ENCODE measurements at places on chromosomes 2 and 18. TPM values are rescaled to one million over a fixed set of nuclear protein-coding genes. Genes with fewer than 3 reads are reported as not detected.

GRCh38 chr2:9681427-9681817 is 50.6 kb upstream of the YWHAQ start:
- no peak for DNase-seq

GRCh38 chr18:32255570-32255969 is 65.7 kb downstream of the MEP1B start:
- no peak for DNase-seq

- DNase-seq = no peak
Measured at GRCh38 chr2:149885468-149885867, 297.9 kb upstream of the MMADHC start.

DNA sequence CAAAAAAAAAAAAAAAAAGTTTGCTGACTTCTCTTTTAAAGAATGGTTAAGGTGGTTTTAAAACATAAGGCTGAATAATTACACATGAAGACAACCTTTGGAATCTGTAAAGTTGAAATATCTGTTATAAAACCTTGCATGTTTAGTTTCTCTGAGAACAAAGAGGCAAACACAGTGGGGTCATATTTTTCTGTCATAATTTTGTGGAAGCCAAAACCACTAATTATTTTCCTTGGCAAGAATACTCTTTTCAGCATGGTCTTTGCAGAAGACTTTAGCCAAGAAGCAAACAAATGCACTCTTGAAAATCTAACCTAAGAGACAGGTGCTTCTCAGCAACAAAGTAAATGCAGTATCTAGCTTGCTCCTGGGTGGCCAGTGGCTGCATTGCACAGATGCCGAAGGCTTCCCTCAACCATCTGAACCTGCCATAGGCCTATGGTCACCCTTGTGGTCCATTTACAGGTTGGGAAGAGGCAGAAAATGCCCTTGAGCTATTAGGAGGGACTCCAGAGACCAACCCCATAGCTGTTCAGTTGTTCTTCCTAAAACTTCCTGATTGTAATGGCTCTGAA is 44.8 kb downstream of the ZAP70 start:
- no peak for DNase-seq

DNA sequence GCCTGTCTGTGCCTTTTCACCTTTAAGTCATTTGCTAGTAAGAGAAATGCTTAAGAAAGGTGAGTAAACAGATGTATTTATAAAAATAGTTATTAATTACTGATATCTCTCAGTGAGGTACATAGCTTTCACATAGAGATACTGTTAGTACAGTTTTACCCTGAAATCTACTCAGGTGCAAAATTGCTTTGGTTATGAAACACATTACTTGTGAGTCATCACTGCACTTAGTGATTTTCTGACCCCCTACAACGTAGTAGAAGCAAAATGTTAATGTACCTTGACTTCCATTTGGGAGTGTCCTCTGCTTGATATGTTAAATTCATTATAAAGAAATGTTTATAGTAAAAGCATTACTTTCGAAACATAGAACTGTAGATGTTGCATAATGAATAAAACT is 6.5 kb downstream of the GLS start:
- no peak for DNase-seq

GRCh38 chr2:10139536-10139935 is 17.0 kb downstream of the RRM2 start:
- no peak for DNase-seq

GRCh38 chr2:65411056-65411795 is 21.2 kb downstream of the SPRED2 start:
- DNase-seq = no peak

- no peak for DNase-seq
Measured at GRCh38 chr2:41267929-41268659, 779.7 kb upstream of the PKDCC start.

DNA sequence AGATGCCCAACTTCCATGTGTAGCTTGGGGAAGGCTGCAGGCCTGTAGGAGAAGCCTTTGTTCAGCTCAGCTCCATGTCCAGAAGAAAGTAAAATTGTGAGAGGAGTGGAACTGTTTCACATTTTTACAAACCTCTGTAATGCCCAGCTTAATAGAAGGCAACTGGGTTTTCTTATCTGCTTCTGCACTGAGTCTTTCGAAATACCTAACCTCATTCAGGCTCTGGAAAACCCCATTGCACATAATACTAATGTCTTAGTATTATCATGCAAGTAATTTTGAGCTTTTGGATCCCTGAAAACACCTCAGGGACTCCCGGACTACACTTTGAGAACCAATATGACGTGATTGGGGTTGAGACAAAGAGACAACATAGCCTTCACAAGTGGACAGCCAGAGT is 5.8 kb downstream of the SMIM21 start:
- DNase-seq = no peak

- no peak for DNase-seq
Measured at GRCh38 chr2:214322662-214323061, 88.2 kb upstream of the VWC2L start.

DNA sequence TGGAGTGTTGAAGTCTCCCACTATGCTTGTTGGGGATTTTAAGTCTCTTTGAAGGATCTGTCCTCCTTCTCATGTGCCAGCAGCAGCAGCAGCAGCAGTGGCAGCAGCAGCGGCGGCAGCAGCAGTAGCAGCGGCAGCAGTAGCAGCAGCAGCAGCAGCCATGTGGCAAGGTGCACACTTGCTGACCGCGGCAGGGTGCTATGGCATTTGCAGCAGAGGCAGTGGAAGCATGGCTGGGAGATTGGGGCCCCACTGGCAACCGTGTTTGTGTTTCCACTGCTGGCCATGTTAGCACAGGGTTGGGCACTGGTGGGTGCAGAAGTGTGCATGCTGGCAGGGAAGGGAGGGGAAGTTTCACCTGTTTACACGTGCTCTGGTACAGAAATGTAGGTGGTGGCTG is 280.1 kb downstream of the NUP35 start:
- no peak for DNase-seq

- no peak for DNase-seq
Measured at GRCh38 chr18:59109375-59109774, 30.3 kb upstream of the SEC11C start.

DNA sequence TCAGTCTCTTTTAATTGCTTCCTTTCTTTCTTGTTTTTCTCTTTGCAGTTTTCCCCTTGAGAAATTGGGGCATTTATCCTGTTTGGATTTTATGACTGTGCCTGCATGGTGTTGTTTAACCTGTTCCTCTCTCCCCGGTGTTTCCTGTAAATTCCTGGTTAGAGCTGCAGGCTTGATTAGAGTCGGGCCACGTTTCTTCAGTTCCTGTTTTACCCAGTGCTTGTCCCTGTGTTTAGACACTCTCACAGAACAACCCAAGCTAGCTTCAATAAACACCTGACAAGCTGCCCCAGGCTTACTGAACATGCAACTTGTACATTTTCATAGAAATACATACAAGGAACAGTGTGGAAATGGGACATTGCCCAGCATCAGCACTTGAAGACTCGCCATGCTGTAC is 53.9 kb downstream of the NGEF start:
- no peak for DNase-seq

DNA sequence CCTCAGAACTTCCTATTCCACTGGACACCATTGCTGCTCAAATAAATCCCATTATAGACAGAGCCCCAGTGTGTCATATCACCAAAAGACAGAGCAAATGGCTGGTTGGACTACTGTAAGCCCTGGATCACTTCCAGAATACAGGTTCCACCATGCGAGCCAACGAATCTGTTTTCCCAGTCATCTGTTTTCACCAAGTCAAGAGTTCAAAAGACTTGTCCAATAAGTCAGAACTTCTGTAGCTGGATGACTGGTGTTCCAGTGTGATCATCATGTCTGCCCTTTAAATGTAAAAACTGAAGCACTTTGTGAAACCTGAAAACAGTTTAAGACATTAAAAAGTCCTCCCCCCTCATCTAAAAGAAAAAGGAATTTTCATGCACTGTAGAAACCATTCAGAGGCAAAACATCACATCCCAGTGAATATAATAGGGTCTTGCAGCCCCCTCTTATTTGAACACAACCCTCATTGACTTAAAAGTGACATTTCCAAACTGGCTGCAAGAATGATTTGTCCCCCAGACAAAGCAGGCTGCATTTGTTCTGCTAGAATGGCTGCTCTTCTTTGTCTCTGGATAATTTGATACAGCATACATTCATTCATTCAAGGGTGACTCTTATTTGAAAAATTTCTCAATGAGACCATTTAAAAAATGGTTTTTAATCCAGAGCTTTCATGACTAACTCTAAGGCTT is 64.6 kb upstream of the TANC1 start:
- no peak for DNase-seq

- DNase-seq = no peak
Measured at GRCh38 chr2:173239644-173240043, 115.0 kb upstream of the CDCA7 start.

DNA sequence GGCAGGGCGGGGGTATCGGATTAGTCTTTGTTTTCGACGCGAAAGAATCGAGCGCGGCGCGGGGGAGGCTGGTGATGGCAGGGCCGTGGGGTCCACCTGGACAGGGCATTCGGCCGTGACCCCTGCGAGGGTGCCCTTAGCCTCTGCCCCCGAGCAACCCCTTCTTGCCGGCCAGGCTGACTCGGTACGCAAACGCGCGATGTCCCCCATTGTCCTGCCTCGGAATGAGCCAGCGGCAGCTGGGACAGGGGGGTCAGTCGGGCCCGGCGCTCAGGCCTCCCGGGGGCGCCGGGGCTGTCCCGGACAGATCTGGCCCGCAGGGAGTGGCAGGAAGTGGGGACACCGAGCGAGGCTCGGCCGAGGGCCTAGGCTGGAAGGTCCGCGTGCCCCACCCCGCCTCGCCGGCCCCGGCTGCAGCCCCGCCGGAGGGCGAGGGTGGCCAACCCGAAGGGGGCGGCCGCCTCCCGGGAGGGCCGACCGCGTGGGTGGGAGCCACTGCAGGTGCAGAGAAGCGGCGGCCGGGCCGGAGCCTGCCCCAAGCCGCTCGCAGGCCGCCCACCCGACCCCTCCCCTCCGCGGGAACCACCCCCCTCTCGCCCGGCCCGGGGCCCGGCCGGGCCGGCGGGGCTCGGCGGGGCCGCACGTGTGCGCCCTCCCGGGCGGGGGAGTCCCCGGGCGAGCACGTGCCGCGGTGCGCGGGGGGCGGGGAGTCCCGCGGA is at the start of gene TET3:
Gene TET3, plus strand, starts transcription at position 708 of the 719 bp plus-strand sequence. CDS start 1,494 bp downstream, outside the sequence.
- DNase-seq = no peak

- no peak for DNase-seq
Measured at GRCh38 chr2:30235008-30235655, 3.8 kb downstream of the LBH start.

DNA sequence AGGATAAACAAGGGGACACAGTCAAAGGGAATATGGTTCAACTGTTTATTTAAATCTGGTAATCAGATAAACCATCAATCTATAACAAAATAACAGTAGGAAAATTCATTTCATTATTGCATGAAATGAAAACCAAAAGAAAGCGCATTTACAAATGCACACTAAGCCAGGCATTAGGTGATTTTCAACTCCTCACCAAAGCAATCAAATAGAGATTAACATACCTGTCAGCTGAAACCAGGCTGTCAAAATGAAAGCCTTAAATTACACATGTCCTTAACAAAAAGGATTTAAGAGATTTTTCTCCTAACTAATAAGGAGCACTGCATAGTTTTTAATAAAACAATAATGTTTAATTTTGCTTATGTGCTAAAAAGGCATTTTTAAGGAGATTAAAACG is 23.0 kb downstream of the STK39 start:
- no peak for DNase-seq

DNA sequence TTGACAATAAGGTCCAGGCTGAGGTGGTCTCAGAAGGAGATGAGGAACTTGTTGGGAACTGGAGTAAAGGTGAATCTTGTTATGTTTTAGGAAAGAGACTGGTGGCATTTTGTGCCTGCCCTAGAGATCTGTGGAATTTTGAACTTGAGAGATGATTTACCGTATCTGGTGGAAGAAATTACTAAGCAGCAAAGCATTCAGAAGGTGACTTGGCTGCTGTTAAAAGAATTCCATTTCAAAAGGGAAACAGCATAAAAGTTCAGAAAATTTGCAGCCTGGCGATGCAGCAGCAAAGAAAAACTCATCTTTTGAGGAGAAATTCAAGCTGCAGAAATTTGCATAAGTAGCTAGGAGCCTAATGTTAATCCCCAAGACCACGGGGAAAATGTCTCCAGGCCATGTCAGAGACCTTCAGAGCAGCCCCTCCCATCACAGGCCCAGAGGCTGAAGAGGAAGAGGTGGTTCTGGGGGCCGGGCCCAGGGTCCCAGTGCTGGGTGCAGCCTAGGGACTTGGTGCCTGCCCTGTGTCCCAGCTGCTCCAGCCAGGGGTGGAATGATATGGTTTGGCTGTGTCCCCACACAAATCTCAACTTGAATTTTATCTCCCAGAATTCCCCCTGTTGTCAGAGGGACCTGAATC is 73.5 kb downstream of the FIGN start:
- no peak for DNase-seq

DNA sequence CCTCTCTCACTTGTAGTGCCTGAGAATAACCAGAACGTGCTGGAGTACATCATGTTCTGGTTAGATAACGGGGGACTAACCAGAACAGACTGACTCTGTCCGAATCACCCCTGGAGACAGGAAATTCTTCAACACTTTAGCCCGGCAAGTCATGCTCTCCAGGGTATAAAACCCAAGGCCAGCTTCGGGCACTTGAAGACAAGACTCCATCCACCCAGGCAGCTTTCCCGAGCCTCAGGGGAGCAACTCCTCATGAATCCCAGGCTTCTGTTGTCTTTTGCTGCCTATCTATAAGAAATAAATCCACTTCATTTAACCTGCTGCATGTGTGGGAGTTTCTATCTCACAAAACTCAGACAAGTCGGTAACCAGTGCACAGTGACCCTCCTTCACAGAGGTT is 99.6 kb downstream of the KCNF1 start:
- DNase-seq = no peak

DNA sequence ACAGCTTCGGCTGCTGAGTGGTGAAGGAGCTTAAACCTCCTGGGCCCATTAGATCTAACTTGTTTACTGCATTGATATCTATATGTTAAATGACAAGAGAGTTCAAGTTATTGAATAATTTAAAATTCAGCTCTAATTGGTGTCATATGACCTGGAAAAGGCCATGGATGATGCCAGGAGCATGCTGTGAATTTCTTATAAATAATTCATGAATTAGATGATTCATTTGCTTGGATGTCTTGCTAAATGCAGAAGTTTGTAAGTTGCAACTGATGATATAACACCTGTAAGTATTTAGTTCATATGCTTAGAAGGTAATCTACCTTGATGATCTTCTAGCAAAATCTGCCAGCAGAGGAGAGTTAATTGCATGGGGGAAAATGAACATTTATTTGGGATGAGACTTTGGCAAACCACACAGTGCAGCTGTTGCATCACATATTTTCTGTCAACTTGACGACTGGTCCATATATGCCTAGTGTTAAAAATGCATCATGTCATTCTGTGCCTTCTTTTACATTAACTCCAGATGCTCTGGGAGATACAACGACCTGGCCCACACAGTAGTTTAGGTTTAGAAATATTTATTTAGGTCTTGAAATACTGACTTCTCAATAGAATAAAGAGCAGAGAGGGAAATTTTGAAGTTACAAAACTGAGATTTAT is 226.3 kb downstream of the KIAA1328 start:
- no peak for DNase-seq

Gene GPR35
- total RNA-seq = not detected

Gene TMEM163
- total RNA-seq = not detected

Gene ACP1
- 30.8 TPM for total RNA-seq

Gene IL36G
- not detected for total RNA-seq

Gene LOXHD1
- not detected for total RNA-seq

Gene SRD5A2
- total RNA-seq = not detected

Gene ALPP
- not detected for total RNA-seq

Data from ascending aorta (tissue), 2 donors.